A549 (cell line): ENCODE measurements at places on chromosomes 5 and 9. TPM values are rescaled to one million over a fixed set of nuclear protein-coding genes. Genes with fewer than 3 reads are reported as not detected.

PCDHAC1 gene
- polyA plus RNA-seq: 0.55 to 0.57 TPM (median 0.57 TPM) in 3 replicates

MAT2B gene
- polyA plus RNA-seq: 51.4 to 60.7 TPM (median 58.6 TPM) in 3 replicates

PCDHA12 gene
- 2.5 TPM in 3 replicates for polyA plus RNA-seq

GFM2 gene
- polyA plus RNA-seq: 32.2 to 36.5 TPM (median 34.9 TPM) in 3 replicates

LCN15 gene
- polyA plus RNA-seq: 0.07 to 0.09 TPM in 2 of 3 replicates, not detected in the other

ANXA2R gene
- polyA plus RNA-seq: 1.7 to 2.1 TPM (median 2.1 TPM) in 3 replicates

ARL14EPL gene
- polyA plus RNA-seq: 0.05 to 0.12 TPM (median 0.12 TPM) in 3 replicates

FRMD3 gene
- 3.0 to 3.3 TPM (median 3.2 TPM) in 3 replicates for polyA plus RNA-seq

FOXD4L6 gene
- polyA plus RNA-seq: not detected in 3 replicates

SHISAL2B gene
- polyA plus RNA-seq: not detected in 3 replicates

TEX48 gene
- not detected in 3 replicates for polyA plus RNA-seq
